ENCODE measurements at places on chromosomes 3 and 15.

DNA sequence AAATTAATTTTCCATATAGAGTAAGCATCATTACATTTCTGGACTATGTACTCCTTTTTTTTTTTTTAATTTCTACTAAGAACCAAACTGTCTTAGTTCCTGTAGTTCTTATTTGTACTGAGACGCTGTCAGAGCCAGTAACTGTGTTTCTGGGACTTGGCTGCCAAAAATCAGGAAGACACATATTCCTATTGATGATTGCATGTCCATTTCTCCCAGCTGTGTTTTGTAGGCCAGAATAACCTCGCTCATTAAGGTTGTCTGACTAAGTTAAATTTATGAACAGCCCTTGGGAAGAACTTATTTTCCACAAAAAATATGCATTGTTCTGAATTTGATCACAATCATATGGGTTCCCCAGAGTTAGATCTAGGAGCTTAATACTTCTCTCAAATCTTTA, 29.5 kb downstream of the PLSCR5 start:
- DNase-seq: no peak

GRCh38 chr3:112187300-112187699, 54.3 kb upstream of the GCSAM start:
- DNase-seq: no peak

- DNase-seq: no peak
These were observed 24.0 kb upstream of the SRPRB start for GRCh38 chr3:133781570-133781969.

DNA sequence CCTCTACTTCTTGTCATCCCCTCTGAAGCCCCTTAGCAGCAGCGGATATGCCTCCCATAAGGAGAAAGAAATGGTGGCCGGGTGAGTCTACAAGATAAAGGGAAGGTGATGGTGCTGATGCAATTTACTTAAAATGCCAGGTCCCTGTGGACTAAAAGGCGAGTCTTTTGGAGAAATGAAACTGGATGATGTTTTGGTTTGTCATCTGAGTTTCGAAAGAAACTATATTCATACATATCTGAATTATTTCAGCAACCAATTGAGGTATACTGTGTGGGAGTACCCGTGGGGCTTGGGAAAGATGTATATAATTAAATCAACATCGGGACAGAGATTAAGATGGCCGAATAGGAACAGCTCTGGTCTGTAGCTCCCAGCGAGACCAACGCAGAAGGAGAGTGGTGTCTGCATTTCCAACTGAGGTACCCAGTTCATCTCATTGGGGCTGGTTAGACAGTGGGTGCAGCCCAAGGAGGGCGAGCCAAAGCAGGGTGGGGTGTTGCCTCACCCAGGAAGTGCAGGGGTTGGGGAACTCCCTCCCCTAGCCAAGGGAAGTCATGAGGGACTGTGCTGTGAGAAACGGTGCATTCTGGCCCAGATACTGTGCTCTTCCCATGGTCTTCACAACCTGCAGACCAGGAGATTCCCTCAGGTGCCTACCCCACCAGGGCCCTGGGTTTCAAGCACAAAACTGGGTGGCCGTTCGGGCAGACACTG, 210.6 kb upstream of the CHRM5 start:
- DNase-seq: no peak

- DNase-seq: no peak
These were observed 89.4 kb upstream of the TJP1 start for GRCh38 chr15:29911705-29912104.

GRCh38 chr3:186825872-186826409, 16.6 kb upstream of the ADIPOQ start:
- peak; percentile 24 for DNase-seq

DNA sequence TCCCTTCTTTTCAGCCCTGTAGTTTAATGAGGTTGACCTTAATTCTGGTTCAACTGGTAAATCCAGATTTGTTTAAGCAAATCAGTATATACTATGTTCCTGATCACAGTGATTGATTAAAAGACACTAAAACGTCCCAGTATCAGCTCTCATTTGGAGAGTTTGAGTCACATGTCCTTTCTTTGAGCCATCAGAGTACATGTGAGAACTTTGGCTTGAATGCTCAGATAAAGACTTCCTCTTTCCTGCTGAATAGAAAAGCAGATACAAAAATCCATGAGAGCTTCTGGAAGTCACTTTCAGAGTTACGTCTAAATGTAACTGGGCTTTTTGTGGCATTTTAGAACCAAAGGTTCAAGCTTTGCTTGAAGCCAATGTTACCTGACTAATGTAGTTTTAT, 341.8 kb upstream of the SATB1 start:
- DNase-seq: no peak

DNA sequence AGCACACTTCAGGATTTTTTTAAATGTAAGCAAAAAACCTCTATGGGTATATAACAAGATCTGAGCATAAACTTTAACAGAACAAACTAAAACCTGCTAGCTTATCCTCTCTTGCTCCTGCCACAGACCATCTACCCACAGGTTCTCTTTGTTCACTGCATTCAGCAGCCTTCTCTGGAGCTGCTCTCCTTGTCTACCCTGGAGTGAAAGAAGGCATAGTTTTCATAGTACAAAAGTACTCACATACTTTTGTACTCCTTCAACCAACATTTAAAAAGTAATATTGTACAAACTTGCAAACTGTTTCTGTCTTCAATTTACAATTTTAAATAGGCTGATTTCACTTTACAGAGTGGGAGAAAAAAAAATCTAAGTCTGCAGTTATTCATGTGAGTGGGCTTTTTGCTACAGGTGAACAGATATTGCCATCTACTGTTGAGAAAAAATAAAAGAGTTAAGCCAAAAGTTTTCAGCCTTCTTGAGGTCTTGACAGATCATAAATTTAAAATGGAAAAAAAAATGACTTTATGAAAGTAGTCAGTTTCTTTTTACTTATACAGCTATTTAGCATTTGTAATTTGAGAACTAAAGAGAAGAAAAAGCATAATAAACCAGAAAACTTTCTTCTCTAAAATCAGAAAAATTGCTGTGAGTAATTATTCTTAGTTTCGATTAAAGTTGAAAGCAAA, 20.4 kb downstream of the TERC start:
- DNase-seq: no peak

GRCh38 chr3:140170612-140171011, 235.6 kb downstream of the CLSTN2 start:
- no peak for DNase-seq

DNA sequence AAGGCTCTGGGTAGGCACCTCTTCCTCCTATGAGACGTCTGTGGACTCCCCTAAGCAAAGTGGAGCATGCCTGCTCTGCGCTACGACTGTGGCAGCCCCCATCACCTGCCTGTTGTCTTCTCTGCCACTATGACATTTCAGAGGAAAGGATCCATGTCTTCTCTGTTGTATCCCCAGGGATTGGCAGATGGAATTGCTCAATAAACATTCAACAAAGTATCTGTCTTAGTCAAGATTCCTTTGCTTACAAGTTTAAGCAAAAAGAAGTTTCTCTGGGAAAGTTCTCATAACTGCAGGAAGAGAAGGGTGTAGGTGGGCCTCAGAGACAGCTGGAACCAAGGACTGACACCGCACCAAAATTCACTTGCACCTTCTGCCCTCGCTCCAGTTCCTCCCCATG, 34.3 kb downstream of the AMOTL2 start:
- no peak for DNase-seq

GRCh38 chr3:8507496-8507895, 5.9 kb downstream of the LMCD1 start:
- DNase-seq: no peak

DNA sequence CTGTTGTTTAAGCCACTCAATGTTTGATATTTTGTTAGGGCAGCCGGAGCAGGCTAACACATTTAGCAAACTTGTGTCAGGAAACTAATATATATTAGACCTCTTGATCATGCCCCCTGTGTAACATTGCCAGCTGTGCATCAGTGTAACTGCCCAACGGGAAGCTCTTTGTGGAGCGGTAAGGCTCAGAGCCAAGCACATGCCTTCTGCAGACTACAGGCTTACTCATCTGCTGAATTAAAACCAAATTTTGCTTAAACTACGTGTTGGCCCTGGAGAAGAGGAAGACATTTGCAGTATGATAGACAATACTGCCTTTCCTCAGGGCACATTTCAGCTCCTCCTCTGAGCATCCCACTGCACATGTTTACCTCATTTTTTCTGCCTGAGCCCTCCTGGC, 50.5 kb upstream of the KCNMB2 start:
- no peak for DNase-seq

DNA sequence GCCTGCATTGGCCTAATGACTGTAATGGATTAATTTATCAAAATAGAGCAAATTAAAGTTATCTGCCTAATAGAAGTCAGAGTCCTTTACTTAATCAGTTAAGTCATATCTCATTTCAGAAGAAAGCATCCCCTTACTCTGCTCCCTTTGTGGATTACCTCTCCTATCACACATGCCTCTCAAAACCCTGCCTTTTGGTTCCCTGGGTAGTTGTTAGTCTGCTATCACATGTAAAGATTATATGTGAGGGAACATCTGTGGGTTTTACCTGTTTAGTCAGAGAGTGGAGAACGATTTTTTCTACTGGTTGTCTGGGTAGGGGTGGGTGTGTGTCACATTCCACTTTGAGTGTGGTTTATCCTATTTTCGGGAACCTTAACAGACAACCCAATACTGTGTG, 16.4 kb downstream of the UBE2E2 start:
- no peak for DNase-seq

DNA sequence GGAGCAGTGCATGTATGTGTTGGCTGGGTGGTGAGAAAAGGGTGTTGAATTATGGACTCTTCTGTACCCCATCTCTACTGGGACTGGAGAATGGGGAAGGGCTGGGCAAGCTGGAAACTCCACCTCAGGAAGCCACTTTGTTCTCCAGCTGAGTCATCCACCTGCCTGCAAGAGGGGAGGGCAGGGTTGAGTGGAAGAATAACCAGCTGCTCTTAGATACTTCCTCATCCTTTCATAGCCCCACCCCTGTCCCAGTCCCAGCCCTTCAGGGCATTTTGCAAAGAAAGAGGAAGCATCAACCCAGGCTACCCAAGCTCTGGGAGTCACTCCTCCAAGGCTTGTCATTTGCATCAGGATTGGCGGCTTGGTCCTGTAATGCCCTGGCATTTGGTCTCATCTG, 33.1 kb downstream of the RAB11A start:
- DNase-seq: no peak

GRCh38 chr15:86082619-86083380, 3.1 kb downstream of the AGBL1 start:
- DNase-seq: peak; percentile 51

- no peak for DNase-seq
These were observed 37.9 kb downstream of the PPCDC start for GRCh38 chr15:75061272-75061671.

DNA sequence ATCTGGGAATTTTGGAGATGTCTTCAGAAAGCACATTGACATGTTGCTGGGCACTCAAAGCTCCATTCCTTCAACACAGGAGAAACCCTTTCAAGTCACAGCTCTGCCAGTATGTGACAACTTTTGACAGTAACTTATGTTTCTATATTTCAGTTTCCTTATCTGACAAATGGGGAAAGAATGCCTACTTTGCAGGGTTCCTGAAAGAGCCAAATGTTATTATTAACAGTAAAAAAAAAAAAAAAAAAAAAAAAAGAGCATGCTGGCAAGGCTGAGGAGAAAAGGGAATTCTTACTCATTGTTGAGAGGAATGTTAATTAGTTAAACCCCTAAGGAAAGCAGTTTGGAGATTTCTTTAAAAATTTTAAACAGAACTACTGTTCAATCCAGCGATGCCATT, 272.5 kb upstream of the TGFBR2 start:
- no peak for DNase-seq

DNA sequence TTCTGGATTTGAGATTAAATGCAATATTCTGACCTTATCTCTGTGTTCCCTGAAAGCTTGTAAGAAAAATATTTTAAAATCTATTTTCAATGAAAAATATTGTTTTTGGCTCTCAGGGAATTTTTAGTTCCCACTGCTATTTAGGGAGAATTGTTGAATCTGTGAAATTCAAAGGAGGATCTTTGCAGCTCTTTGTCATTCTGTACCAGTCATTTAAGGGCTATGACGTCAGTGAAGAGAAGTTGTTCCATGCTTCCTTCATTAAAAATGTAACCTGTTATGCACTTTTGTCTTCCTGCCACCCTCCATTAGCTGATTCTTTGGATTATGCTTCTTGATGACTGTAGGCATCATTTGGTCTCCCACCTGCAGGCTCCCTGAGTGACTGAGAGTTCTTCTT, 427.8 kb upstream of the C2CD4B start:
- no peak for DNase-seq

GRCh38 chr3:182492536-182492935, 300.8 kb upstream of the ATP11B start:
- no peak for DNase-seq

DNA sequence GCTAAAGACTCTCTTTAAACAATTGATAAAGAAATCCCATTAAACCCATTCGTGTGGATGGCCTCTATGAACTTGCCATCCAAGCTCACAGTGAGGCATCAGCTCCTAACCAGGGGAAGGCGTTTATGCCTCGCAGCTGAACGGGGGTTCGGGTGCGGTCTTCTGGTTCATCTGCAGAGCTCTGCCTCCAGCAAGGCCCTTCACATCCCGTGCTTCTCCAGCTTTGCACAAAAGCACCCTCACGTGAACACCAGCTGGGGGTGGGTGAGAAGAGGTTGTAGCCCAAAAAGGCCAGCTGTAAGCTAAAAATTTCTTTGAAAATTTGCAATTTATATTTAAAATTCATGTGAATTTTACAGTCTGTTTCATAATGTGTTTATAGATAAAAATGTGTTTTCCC, 39.5 kb upstream of the ZNF148 start:
- no peak for DNase-seq
